ENCODE measurements at places on chromosomes 7 and 10.

DNA sequence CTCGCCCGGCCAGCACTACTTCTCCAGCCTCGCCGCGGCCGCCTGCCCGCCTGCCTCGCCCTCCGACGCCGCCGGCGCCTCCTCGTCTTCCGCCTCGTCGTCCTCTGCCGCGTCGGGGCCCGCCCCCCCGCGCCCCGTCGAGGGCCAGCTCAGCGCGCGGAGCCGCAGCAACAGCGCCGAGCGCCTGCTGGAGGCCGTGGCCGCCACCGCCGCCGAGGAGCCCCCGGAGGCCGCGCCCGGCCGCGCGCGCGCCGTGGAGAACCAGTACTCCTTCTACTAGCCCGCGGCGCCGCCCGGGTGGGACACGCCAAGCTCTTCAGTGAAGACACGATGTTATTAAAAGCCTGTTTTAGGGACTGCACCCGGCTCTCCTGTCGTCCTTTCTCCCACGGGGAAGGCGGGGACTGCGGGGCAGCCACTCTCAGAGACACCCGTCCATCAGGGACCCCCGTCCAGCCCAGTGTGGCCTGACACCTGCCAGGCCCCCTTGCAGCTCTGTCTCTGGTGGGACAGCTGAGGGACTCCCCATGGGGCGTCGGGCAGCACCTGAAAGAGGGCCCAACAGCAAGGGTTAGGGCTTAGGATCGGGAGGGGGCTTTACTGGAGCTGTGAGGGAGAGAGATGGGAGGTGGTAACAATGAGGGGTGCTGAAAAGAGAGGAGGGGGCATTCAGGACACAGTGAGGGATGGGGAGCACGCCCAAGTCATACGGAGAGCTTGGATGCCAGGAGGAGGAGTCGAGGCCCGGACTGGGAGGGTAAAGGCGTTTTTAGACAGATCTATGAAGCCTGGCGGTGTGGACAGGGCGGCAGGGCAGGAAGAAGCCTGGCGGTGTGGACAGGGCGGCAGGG lies 34.7 kb downstream of the SPDYE6 start:
- no peak for DNase-seq

GRCh38 chr7:1825897-1826741 lies 156.0 kb downstream of the ELFN1 start:
- DNase-seq, result no peak

DNA sequence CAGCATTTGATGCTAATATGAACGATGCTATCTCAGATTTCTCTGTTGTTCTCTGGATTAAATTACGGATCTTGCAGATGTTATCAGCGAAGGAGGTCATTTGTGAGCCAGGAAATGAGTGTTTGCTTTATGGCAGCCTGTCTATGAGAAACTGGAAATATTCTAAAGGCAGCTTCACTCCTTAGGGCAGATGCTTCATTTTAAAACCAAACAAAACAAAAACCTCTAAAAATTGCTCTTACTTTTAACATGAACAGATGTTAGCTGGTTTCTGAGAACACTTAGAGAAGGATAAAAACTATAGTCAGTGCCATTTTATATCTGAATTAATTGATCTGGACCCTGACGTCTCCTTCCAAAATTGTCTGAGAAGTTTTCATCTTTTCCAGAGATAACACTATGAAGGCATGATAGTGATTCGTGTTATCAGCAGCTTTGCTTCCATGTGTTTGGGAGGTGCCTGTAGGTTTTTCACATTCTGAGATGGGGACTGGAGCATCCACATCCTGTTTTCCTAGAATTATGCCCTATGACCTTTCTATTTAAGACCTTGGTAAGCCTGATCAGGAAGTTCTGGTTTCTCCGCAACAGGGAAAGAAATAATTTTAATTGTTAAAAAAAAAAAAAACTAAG lies 53.1 kb downstream of the CPED1 start:
- no peak for DNase-seq

DNA sequence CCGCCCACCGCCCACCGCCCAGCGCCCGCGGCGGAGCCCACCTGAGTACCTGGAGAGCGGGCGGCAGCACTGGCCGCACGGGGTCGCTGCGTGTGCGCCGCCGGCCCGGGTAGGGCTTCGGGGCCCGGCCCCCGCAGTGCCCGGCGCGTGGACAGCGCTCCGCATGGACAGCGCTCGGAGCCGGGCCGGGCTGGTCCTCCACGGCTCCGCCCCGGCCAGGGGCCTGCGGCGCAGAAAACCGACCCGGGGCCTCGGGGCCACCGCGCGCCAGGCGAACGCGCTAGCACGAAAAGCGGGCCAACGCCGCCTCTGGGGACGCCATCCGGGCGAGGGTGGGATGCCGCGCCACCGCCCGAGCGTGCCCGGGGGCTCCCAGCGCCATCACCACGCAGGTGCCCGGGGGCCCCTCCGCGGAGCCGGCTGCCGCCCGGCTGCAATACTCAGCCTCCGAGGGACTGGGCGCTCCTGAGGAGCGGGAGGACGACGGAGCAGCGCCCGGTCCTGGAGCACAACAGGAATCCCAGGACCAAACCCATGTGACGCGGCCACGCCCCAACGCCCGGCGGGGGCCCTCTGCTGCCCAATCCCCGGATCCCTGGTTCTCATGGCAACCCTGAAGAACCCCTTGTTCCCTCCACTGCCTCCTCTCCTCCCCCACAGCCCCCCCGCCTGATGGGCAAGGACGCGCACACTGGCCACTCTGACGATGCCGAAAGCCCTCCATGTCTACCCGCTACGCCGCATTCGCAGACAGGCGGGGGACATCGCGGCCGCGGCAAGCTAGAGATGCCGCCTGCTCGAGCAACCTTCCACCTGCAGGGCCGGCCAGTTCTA lies at the start of gene GRB10:
Gene GRB10 (minus strand): TSS at position 522 of the 834 bp plus-strand sequence. CDS start 50,574 bp downstream, outside the sequence.
- no peak for DNase-seq

- DNase-seq, result no peak
Observed at GRCh38 chr10:122475591-122476332, 14.4 kb downstream of the HTRA1 start.

DNA sequence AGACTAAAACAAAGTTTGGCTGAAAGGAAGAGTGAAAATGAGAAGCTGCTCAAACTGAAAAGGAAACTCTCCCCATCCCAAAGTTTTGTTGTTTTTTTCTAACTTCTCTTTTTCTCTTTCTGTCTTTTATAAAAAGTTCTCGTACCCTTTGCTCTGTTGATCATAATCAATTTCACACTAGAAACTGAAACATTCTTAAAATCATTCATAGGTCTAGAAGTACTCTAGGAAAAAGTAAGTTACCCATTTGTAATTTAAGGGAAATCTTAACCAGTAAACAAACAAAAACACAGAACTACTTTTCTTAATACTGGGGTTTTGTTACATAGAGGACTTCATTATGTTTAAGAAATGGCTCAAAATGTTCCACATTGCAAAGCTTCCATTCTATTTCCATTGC lies 339.8 kb downstream of the SEMA3D start:
- no peak for DNase-seq

DNA sequence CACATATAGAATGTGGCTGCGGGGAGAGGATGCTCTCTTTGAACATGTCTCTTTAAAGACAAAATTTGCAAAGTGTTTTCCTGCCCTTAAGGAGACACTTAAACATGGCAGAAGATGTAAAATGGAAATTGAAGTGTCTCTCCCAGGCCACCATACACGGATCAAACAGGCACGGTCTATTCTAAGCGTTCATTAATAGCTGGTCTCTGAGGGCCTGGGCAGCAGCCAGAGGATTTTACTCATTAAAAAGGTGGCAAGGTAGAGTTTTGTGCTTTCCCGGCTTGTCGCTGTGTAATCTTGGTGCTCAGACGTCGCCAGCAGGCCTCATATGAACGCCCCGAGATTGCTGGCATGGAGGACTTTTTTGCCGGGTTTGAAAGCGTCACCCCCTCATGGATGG lies 205.5 kb downstream of the EMX2 start:
- no peak for DNase-seq

- DNase-seq, result no peak
Observed at GRCh38 chr7:138898255-138898654, 82.9 kb downstream of the KIAA1549 start.

DNA sequence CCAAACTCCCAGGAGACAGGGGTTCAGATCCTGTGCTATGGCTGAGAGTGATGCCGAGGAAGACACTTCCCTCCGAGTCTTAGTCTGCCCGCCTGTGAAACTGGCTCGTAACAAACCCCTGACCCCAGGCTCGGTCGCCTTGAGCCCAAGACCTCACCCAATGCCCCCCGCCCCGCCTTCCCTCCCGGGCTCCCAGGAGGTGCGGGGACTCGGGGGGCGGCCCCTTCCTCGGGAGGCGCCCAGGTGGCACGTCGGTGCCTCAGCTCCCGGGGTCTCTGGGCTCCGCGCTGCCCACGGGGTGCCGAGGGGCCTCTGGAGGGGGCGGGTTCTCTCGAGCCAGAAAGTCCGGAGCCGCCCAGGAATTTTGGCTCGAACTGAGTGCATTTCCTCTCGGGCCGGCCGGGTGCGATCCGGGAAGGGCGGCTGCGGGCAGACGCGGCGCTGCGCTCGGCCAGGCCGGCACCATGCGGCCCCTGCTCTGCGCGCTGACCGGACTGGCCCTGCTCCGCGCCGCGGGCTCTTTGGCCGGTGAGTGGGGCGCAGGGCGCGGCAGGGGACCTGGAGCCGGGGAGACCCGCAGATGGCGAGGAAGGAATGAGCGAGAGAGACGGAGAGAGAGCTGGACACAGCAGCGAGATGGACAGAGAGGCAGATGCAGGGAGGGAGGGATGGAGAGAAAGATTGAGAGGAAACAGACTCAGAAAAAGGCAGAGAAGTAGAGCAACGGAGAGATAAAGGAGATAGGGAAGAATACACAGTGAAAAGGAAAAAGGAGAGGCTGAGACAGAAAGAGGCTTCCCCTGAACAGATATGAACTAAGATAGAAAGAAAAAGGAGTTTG lies at the start of gene PLAC9:
Gene PLAC9 (plus strand): TSS at position 432 of the 841 bp plus-strand sequence. CDS start 33 bp downstream, at position 465.
- no peak for DNase-seq

GRCh38 chr10:58335306-58336005 lies 650 bp downstream of the UBE2D1 start:
- no peak for DNase-seq

- DNase-seq, result no peak
Observed at GRCh38 chr7:29254591-29254990, 60.0 kb downstream of the CHN2 start.

GRCh38 chr7:85261336-85261735 lies 74.5 kb upstream of the SEMA3D start:
- no peak for DNase-seq

DNA sequence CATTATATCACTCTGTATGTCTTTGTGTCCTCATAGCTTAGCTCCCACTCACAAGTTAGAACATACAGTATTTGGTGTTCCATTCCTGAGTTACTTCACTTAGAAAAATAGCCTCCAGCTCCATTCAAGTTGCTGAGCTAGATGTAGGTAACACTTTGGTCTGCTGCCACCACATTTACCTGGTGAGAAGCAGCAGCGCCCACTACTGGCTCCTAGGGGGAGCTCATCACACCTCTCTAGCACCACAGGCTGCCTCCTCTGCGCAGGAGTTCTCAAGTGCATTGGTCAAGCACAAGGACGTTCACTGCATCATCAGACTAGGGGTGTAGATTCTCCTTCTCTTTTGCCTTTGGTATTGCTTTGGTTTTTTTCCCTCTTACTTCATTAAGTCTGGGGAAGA lies 530.9 kb upstream of the AUTS2 start:
- DNase-seq, result no peak

DNA sequence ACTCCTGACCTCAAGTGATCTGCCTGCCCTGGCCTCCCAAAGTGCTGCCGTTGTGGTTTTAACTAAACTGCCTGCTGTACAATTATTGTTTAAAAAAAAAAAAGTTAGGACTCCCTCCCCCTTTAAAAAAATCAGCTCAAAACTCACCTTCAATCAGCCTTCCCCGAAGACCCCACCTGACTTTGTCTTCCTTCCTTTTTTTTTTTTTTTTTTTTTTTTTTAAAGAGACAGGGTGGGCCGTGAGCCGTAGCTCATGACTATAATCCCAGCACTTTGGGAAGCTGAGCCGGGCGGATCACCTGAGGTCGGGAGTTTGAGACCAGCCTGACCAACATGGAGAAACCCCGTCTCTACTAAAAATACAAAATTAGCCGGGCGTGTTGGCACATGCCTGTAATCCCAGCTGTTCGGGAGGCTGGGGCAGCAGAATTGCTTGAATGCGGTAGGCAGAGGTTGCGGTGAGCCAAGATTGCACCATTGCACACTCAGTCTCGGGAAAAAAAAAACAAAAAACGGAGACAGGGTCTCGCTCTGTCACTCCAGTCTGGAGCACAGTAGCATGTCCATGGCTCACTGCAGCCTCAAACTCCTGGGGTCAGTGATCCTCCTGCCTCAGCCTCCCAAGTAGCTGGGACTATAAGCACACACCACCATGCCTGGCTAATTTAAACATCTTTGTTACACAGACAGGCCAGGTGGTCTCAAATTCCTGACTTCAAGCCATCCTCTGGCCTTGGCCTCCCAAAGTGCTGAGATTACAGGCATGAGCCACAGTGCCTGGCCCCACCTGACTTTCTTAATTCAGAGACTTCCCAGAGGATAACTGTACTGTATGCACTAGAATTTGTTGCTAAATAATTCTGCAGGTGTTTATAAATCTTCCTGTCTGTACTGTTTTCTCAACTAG lies 3.2 kb downstream of the FIS1 start:
- DNase-seq, result no peak

- no peak for DNase-seq
Observed at GRCh38 chr7:159141660-159142059, 3.0 kb downstream of the VIPR2 start.

All from cortex of kidney (tissue), 1 donor.